ENCODE measurements at places on chromosomes 4 and X. TPM values are rescaled to one million over a fixed set of nuclear protein-coding genes. Genes with fewer than 3 reads are reported as not detected.

GRCh38 chr4:120723986-120724385, 198.5 kb downstream of the PRDM5 start:
- H3K4me1 ChIP-seq: no peaks in the 10 kb centered on the region
- no peak for DNase-seq
- H3K27me3 ChIP-seq: no peaks in the 10 kb centered on the region
- no peak overlapping the region for H3K27ac ChIP-seq

GRCh38 chrX:111164728-111165127, 68.7 kb downstream of the PAK3 start:
- no peak for DNase-seq
- no peaks in the 10 kb centered on the region for H3K27me3 ChIP-seq
- H3K4me1 ChIP-seq: no peaks in the 10 kb centered on the region
- no peaks in the 10 kb centered on the region for H3K36me3 ChIP-seq
- H3K4me3 ChIP-seq: no peak overlapping the region

Gene RBM47
- 0.16 TPM for total RNA-seq

Gene PAK3
- total RNA-seq: not detected
